ENCODE measurements at places on chromosomes 12 and 14.
A peak's percentile ranks its signal among the peaks of the same experiment; 100 is the strongest.

DNA sequence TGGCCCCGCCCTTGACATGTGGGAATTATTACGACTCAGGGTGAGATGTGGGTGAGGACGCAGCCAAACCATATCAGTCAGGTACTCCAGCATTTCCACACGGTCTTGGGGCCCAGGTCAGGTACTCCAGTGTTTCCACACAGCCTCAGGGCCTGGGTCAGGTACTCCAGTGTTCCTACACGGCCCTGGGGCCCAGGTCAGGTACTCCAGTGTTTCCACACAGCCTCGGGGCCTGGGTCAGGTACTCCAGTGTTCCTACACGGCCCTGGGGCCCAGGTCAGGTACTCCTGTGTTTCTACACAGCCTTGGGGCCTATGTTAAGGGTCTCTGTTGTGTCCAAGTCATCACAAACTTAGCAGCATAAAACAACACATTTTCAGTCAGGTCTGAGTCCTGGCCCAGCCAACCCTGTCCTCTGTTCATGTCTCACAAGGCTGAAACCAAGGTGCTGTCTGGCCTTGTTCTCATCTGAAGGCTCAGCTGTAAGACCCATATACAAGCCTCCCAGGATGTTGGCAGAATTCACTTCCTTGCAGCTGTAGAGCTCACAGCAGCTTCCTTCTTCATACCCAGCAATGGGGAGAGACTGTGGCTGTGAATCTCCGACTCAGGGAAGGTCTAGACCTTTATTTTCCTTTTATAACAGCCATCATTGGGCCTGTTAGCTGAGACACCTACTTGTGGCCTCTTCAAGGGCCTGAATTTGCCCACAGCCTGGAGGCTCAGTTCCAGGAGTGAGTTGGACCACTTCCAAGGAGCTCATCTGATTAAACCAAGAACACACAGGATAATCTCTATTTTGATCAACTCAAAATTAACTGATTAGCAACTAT is 107.6 kb upstream of the SFSWAP start:
- peak; percentile 49 for DNase-seq

DNA sequence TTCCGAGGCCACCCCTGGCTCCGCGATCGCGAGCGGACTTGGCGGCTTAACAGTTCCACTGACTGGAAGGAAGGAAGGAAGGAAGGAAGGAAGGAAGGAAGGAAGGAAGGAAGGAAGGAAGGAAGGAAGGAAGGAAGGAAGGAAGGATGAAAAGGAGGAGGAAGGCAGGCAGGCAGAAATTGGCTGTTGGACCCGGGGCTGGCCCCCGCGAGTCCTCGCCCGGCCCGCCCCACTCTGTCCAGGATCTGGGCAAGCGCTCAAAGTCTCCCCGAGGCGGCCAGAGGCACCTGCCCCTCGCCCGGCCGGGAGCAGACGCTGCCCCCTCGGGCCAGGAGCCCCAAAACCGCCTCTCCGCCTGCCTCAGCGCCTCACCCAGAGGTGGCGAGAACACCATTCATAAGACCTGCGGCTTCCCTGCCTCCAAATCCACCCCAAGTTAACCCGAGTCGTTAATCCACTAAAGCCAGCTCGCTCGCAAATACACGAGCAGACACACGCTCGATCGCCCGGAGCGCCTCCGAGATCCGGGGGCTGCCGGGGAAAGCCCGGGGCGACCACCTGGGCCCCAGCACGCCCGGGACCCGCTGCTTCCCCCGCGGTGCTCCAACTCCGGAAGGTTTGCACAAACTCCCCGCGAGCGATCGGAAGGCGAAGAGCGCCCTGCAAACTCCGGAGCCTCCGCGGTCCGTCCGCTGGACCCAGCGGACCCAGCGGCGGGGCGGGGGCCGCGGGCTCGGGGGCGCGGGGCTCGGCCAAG is 844 bp downstream of the DPF3 start:
- DNase-seq, result peak; percentile 21

GRCh38 chr14:93897476-93897845 is 29.7 kb upstream of the FAM181A start:
- DNase-seq, result no peak

DNA sequence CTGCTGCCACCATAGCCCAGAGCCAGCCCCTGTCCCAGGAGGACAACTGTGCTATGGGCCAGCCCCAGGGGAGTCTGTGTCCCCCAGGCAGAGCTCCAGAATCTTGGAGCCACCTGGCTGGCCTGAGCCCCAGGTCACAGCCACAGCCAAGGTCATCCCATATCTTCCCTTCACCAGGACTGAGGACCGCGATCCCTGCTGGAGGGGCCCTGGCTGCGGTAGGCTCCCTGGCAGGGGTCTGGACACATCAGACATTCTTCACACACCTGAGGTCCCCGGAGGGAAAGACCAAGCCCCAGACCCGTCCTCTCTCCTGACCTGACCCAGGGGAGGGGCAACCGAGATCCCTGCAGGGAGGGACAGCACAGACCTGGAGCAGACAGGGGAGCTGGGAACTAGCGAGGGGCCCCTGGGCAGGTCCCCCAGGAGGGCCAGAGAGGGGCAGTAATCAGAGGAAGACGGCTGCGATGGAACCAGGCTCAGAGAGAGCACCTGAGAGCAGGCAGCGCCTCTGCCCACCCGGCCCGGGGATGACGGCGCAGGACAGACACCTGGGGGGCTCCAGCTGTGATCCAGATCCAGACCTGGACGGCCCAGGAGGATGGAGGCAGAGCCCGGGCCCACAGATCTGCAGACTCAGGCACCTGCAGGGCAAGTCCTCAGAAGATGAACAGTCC is 103.2 kb upstream of the EIF5 start:
- DNase-seq, result no peak

- DNase-seq, result no peak
Observed at GRCh38 chr14:61584331-61584741, 111.0 kb upstream of the HIF1A start.

DNA sequence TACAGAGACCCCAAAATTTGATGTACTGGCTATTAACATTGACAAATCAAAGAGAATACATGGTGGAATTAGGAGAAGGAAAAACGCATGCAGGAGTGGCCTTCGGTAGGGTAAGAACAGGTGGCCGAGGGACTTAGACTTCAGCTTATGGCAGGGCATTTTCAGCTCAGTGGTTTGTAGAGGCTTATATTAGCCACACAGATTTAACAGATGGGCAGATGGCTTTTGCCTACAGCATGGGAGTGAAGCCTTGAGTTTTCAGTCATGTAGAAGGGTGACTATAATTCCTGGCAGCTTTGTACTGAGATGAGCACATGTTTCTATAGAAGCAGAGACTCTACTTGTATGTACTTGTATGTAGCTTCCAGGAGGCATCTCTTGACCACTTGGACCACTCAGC is 40.9 kb upstream of the PLEKHA5 start:
- no peak for DNase-seq

DNA sequence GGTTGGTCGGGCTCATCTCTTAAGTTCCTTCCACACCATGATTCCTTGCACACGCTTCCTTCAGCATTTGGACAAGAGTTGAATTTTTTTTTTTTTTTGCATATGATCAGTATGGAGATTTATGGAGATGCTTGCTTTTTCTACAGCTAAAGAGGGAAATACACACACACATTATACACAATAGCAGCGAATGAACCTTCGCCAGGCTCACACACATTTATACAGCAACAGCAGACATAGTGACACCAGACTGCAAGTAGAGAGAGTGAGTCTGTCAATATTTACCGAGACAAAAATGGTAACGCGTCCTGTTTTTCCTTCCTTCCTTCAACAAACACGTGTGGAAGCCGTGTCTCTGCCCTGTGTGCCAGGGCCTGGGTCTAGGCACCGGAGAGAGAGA is 897.9 kb downstream of the BCL11B start:
- DNase-seq, result no peak

DNA sequence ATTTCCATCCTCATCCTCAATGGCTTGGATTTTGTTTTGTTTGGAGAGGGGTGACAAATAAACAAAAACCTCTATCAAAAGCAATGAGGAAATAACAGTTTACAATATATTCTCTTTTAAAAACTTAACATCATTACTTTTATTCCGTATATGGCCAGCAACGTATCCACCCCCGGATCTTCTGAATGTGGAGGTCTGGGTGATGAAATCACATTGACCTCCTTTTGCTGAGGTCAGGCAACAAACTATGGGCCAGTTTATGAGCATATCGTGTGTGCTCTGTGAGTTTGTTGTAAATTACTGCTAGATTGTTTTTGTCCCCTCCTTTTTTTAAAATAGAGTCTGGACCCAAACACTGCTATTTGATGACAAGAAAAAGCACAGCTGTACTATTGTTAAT is 178.1 kb downstream of the BCAT1 start:
- DNase-seq, result no peak

- no peak for DNase-seq
Observed at GRCh38 chr12:24977060-24977459, 28.2 kb upstream of the BCAT1 start.

DNA sequence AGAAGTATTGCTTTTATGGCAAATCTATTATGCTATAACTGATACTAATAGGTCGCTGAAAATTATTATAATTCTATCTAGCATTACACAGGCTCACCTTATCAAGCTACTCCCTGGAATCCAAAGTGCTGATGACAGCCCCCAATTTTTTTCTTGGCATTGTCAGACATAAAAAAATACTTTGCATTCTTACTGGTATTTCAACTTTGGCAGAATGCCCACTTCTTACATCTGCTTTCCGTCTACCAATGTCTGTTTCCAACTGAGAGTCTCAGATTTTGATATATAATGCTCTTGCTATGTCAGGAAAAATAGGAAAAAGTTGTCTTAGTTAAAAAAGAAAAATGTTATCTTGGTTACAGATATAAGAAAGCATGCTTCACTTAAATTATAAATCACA is 615.4 kb downstream of the C12orf50 start:
- DNase-seq, result no peak

DNA sequence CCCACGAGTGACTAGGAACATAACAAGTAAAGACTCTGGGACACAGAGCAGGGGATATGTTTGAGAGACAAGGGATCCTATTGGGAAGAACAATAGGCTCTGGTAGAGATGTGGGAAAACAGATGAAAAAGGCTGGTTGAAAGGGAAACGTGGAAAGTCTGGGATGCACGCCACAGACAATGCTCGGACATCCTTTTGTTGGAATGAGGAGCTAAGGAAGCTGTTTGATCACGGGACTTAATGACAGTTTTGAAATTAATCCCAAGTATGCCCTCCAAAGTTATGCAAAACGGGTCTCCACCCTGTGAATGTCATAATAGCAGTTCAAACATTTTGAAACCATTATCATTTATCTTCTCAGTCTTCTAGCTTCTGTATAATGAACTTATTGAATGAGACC is 31.7 kb upstream of the ANO2 start:
- DNase-seq, result no peak

- no peak for DNase-seq
Observed at GRCh38 chr14:57291692-57292647, 23.2 kb downstream of the AP5M1 start.

GRCh38 chr12:88571543-88571942 is 8.7 kb downstream of the KITLG start:
- DNase-seq, result no peak

DNA sequence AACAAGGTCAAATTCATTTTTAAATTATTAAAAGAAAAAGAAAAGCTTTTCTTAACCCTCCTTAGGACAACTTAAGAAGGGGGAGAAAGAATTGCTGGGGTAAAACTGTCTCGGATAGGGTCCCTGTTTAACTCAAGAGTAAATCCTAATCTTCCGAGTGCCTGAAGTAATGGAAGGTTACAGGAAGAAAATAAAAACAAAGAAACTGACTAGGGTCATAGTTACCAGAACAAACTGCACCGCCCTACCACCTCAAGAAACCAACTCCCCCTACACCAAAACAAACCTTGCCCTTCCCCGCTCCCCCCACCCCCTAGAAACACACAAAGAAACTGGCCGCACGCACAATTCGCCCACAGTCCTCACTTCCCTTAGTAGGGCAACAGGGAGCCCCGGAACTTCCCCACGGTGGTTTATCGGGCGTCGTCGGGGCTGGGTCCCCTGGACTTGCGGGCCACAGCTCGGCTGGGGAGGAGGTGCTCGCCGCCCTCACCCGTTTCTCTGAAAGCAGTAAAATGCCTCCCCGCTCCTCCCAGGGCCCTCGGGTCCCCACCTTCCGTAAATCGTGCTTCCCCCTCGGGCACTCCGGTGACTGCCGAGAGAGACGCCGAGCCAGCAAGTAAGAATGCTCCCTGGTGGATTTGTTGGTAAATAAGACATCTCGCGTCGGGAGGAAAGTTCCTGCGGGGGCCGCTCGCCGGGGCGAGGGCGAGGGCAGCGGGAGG is 2.4 kb downstream of the SINHCAF start:
- peak; percentile 66 for DNase-seq

- peak; percentile 67 for DNase-seq
Observed at GRCh38 chr14:49173765-49174373, 412.3 kb downstream of the RPS29 start.

DNA sequence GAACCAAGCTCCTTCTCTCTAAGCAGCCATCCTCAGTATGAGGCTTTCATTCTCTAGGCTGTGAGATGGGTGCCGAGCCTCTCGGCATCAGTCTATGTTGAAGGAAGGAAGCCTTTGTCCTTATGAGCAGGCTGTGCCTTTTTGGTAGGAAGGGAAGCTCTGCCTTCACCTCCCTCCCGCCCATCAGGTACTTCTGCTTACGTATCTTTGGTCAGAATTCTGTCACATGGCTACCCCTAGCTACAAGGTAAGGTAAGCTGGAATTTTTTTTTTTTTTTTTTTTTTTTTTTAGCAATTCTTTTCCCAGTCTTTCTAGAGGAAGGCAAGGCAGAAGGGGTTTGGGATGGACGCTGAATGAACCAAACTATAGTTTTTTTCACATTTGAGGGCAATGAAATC is 16.9 kb downstream of the BATF start:
- DNase-seq, result no peak

GRCh38 chr14:60640859-60641741 is 8.2 kb downstream of the SIX1 start:
- no peak for DNase-seq

- no peak for DNase-seq
Observed at GRCh38 chr14:71181215-71182003, 274.1 kb downstream of the PCNX1 start.

DNA sequence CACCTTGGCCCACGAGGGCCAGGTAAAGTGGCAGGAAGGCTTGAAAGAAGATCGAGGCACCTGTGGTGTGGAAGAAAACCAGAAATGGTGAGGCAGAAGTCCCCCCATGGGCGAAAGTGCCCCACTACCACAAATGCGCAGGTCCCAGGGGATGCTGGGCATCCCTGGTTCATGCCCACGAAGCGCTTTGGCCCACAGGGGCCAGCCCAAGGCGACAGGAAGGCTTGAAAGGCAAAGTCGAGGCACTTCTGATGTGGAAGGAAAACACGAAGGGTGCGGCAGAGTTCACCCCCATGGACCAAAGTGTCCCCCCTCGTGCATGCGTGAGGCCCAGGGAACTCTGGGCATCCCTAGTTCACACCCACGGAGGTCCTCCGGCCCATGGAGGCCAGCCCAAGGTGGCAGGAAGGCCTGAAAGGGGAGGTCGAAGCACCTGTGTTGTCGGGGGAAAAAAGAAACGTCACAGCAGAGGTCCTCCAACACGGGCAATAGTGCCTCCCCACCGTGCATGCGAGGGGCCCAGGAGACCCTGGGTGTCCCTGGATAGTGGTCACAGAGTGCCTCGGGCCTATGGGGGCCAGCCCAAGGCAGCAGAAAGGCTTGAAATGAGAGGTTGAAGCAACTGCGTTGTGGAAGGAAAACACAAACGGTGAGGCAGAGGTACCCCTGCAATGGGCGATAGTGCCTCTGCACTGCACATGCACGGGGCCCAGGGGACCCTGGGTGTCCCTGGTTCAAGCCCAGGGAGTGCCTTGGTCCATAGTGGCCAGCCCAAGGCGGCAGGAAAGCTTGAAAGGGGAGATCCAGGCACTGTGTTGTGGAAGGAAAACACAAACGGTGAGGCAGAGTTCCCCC is 373.9 kb downstream of the ALG10 start:
- peak; percentile 1 for DNase-seq
